Naive thymus-derived CD8-positive, alpha-beta T cell (primary cell): ENCODE measurements at places on chromosomes 5 and 9.

GRCh38 chr5:87069974-87070608 lies 197.6 kb upstream of the RASA1 start:
- no peak for DNase-seq

DNA sequence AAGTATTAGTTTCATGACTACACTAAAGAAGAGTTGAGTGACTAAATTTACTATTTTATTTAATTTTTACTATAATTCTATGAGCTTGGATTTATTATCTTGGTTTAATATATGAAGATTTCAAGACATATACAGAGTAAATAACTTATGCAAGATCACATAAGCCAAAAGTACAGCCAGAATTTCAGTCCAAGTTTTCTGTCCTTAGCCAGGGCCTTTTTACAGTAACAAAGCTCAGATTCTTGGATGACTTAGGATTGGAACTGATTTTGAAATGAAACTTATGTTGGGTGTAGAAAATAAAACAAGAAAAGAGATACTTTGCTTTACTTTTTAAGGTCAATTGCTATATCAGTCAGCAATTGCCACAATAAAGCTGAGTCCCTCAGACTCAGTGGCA lies 170.3 kb downstream of the MARCHF11 start:
- DNase-seq: no peak

GRCh38 chr5:61184708-61185107 lies 22.4 kb upstream of the SMIM15 start:
- no peak for DNase-seq

DNA sequence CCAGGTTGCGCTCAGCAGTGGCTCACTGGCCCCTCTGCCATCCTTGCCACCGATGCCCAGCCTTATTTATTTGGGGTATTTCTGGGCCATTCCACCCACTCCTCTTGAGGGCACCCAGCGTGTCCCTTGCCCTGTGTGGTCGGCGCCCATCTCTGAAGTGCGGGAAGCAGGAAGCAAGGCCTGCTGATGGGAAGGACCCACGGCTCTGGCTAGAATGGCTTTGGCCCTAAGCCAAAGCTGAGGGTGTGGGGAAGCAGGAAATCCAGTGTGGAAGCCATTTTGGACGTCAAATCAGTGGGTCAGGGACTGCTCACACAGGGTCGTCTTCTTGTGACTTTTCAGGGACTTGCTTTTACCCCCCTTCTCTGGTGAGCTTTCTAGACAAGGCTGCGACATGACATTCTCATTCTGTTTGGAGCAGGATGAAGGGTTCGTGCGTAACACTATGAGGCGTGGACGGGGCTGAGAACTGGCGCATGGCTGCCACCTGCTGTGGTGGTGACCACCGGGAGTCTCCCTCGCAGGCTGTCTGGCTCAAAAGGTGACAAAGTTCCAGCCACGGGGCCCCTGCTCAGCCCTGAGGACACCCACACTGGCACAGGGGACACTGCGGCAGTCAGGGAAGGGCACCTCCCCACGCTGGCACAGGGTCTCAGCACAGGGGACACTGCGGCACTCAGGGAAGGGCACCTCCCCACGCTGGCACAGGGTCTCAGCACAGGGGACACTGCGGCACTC lies 50.7 kb upstream of the NKD2 start:
- DNase-seq: no peak

- no peak for DNase-seq
Measured at GRCh38 chr5:2780421-2781171, 29.1 kb upstream of the IRX2 start.

DNA sequence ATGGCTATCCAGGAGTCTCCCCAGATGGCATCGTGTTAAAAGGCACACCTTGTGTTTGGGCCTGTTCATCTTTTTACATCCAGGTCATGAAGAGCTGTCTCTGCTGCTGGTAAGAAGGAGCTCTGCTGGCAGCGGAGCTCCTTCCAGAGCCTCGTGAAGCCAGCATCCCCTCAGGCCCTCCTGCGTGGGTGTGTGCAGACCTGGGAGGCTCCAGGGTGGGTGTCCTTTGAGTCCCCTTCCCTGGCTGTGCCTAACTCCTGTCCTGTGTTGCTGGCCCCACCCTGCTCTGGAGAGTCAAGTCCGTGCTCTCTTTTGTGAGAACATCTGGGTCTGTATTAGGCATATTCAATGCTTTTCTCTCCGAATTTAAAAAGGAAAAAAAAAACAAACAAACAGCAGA lies 149.6 kb upstream of the IRX2 start:
- DNase-seq: no peak

GRCh38 chr5:116733991-116734975 lies 159.7 kb upstream of the SEMA6A start:
- no peak for DNase-seq

GRCh38 chr5:148760945-148761638 lies 65.3 kb upstream of the ADRB2 start:
- DNase-seq: no peak

DNA sequence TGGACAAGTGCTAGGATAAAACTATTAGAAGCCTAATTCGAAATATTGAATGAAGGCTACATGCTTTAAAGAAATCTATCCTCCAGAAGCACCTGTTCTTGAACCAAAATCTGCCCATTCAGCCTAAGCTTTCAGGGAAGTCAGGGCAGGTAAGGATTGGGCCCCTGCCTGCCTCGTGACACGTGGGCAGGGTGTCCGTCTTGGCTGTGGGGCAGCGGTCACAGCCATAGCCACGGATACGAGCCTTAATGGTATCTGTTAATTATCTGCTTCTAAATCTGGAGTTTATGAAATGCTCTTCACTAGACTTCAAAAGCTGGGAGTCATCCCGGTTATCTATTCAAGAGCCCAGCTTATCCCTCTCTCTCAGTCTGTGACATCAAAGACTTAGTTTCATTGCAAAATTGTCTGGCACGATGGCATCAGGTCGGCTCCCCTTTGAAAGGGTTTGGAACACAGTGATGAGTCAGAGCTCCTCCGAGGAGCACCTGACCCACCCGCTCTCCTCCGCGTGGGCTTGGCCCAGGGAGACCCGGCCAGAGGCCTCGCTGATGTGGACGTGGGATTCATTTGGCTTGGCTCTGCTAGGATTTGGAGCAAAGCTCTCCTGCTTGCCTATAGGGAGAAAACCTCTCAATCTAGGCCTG lies 135.9 kb downstream of the MACROH2A1 start:
- DNase-seq: no peak

GRCh38 chr5:142823126-142823525 lies 52.9 kb downstream of the ARHGAP26 start:
- no peak for DNase-seq

DNA sequence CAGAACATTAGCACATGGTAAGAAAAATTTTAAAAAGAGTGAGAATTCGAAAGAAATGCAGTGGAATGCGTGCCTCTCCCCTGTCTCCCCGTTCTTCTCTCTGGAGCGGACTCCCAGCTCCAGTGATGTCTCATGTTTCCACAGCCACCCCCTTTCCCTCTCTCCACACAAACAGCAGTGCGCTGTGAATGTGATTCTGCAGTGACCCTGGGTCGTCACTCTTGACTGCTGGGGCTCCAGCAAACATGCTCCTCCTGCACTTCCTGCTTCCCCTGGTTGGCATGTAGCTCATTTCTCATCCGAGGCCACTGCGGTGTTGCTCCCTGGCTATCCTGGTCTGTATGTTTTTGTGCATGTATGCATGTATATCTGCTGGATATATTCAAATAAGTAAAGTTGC lies 13.3 kb downstream of the PHF2 start:
- DNase-seq: no peak

DNA sequence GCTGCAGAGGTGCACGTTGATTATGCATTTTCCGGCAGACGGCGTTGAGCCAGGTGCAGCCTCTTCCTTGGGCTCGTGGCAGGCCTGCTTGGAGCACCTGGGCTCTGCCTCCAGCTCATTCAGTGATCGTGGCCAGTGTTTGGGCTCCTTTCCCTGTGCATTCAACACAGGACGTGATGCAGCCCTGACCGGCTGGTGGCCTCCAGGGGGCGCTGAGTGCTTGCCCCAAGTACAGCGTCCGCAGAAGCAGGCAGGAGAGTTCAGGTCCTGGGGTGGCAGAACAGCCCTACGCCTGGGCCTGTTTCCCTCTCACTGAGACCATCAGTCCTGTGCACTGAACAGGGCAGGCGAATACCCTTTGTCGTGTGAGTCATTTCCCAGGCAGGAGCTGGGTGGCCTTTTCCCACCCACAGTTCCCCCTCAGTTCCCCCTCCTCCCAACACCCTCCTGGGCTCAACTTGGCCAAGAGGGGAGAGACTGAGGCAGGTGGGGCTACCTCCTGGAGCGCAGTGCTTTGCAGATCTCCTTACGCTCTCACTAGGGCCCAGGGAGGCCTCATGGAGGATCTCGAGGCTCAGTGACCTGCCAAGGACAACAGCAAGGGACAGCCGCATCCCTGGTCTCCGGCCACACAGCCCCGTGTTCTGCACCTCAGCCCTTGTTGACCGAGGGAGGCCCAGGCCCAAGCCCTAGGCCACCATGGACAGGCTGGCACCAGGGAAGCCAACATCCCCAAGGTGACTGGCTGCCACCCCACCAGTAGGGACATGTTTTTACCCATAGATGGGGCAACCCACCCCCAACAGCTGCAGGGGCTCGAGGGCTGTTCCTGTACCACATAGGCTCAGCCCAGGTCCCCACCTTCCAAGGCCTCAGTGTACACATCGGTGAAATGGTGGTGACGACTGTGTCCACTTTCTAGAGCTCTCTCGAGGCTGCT lies 52.9 kb downstream of the LRSAM1 start:
- peak; percentile 78 for DNase-seq

DNA sequence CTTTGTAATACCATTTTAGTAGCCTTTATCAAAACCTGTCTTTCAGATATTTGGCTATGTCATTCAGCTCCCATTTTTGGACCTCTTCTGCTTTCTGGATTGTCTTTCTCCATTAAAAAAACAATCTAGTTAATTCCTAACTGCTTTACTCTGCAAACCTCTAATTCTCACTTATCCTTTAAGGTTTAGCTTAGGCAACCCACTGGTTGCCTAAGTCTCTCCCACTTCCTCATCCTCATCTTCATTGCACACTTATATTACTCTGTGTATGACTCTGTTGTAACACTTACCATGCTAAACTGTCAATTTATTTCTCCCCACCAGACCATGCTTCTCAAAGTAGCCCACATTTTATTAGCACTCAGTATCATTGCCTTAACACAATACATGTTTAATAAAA lies 205.0 kb upstream of the DMRTA1 start:
- no peak for DNase-seq

DNA sequence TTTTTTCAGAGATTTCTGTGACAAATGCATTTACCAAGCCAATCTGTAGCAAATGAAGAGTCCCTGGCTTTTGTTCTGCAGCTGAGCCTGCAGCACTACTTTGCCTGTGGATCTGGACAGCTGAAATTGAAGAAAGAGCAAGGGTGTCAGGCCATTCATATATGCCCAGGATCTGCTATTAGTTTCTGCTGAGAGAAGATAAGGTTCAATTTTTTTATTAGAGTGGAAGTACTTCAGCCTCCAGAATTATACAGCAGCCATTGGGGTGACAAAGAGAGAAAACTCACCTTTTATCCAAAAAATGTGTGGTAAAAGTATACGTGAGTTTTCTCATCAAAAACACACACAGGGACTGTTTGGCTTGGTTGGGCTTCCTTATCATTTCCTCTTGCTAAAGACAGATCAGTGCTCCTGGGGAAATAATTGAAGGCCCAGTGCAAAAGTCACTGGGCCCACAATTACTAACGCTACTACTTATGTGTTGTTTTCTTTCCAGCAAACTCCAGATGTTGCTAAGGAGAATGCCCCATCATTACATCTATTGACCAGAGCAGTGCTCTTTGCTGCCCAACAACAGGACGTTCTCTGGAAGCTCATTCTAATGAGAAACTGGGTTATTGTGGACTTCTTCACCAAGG lies 138.6 kb downstream of the CEMIP2 start:
- no peak for DNase-seq

DNA sequence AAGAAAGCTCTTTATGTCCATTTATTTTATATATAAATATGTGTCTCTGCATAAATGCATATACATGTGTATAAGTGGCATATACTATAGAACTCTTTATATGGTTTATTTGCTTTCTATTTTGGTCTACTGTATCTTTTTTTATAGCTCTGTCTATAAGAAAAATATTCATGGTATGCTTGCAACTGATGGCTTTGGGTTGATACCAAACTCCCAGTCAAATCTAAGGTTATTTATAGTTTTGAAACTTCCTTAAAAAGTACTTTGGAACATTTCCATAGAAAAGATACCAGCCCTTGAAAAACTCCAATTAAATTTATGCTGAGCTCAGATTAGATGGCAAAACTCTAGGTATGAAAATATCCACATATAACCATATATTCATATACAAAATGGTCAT lies 120.0 kb upstream of the KLF9 start:
- no peak for DNase-seq

DNA sequence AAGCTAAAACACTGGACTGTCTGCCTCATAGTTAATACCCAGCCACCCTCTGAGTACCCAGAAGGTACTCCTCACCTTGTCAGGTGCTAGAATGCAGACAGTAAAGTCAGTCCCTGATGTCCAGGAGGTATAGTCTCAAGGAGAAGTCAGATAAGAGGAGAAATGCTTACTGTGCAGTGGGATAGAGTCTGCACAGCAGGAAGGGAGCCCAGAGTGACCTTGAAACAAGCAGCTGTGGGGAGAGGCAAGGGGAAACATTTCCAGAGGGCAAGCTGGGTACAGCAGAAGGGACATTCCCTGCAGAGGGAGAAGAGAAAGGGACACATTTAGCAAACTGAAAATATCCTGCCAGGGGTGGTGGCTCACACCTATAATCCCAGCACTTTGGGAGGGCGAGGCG lies 122.7 kb downstream of the GCNT1 start:
- no peak for DNase-seq

- DNase-seq: no peak
Measured at GRCh38 chr5:5340206-5340729, 82.2 kb upstream of the ICE1 start.

DNA sequence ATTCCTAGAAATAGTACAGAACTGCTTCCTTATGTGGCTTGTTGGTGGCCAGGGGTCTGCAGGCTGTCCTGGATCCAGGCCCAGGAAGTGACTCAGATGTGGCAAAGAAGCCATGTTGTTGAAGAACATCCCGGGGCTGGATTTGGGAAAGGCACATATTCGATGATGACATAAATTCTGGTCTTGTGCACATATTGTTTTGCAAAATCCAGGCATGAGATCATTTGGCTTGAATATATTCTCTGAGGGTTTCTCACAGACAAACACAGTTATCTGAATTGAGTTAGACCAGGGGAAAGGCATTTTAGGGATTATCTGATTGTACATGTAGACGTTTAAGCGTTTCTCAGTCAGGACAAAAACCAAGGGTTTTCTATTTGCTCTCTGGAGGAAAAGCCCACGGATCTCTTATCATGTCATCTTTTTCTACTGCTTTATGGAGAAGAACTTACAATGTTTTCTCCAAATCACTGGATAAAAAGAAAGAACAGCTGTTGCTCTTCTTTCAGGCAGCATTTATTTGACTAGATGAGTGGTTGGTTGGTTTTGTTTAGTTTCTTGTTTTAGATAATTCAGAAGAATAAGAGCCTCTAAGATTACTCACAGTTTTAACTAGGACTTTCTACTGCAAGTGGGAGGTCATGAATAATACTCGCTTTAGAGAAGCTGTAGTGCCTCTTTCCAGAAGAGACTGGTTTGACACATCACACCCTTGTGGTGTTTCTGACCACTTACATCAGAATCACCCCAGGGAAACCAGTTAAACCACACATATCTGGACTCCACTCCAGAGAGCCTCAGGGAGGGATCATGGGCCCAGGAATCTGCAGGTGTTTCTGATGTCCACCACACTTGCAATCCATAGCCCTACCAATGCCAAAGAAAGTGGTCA lies 29.5 kb upstream of the LHFPL2 start:
- no peak for DNase-seq

- no peak for DNase-seq
Measured at GRCh38 chr9:134624621-134625181, 16.9 kb upstream of the COL5A1 start.
